ENCODE measurements at places on chromosomes 13 and 19. TPM values are rescaled to one million over a fixed set of nuclear protein-coding genes. Genes with fewer than 3 reads are reported as not detected.

DNA sequence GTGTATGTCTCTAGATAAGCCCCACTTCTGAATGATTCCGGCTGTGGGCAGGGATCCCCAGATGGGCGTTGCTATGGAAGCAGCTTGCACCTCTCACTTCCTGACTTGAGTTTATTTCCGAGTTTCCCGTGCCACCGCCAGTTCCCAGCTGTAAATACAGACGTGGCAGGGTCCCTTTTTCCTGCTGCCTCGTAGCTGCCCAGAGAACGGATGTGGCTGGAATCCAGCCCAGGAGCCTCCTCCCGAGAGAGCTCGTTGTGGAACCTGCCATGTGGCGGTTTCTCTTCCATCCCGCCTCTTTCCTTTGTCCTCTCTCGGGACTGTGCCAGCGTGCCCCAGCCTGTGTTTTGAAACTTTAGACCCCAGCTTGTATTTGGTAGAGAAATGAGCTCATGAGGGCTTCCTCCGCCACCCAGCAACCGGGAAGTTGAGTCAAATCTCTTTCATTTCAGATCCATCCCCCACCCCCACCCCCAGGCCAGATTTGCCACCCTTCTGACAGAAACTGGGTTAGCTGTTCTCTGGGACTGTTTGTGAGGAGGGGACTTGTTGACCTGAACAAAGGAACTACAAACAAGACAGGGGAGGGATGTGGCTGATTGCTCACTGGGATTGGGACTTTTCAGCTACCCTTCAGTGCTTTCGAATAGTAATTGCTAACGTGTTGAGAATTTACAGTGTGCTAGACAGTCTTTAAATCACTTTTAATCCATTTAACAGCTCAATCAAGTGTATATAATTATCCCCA lies 96.6 kb downstream of the SIPA1L3 start:
- no peak overlapping the region for H3K27ac ChIP-seq
- no peaks in the 10 kb centered on the region for H3K36me3 ChIP-seq

MBD3L3 gene
- not detected for total RNA-seq

GRCh38 chr13:98022210-98022609 lies 68.7 kb downstream of the IPO5 start:
- H3K27me3 ChIP-seq, result no peaks in the 10 kb centered on the region
- H3K4me1 ChIP-seq, result no peaks in the 10 kb centered on the region
- no peak for DNase-seq
- no peak overlapping the region for H3K27ac ChIP-seq
- no peak overlapping the region for H3K4me3 ChIP-seq

DNA sequence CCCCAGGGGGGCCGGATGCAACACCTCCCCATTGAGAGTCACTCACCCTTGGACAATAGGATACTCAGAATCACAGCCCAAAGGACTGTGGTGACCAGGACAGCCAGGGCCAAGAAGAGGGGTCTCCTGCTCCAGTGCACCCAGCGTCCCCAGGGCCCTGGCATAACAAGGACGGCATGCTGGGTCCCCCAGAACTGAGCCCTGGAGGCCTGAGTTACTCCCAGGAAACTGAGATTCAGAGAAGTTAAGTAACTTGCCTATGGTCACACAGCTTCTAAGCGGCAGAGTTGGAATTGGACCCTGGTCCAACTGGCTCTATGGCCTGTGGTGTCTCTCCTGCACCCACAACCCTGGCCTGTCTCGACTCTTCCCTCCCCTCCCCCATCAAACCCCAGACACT lies 295 bp downstream of the CLEC4G start:
- peaks cover 7% of the 10 kb centered on the region for H3K4me1 ChIP-seq
- DNase-seq, result no peak
- no peak overlapping the region for H3K4me3 ChIP-seq
- H3K27me3 ChIP-seq, result peaks cover 49% of the 10 kb centered on the region

GRCh38 chr19:40466219-40466984 lies 399 bp upstream of the SPTBN4 start:
- H3K4me1 ChIP-seq, result peaks cover 20% of the 10 kb centered on the region
- peak overlapping the region; percentile 83 for H3K27ac ChIP-seq
- peak overlapping the region; percentile 83 for H3K4me3 ChIP-seq
- H3K36me3 ChIP-seq, result no peaks in the 10 kb centered on the region
- peak; percentile 74 for DNase-seq

Data from activated naive CD8-positive, alpha-beta T cell treated with anti-CD3 and anti-CD28 coated beads for 36 hours (primary cell).